ENCODE measurements at places on chromosomes 12 and 14.
A peak's percentile ranks its signal among the peaks of the same experiment; 100 is the strongest.

DNA sequence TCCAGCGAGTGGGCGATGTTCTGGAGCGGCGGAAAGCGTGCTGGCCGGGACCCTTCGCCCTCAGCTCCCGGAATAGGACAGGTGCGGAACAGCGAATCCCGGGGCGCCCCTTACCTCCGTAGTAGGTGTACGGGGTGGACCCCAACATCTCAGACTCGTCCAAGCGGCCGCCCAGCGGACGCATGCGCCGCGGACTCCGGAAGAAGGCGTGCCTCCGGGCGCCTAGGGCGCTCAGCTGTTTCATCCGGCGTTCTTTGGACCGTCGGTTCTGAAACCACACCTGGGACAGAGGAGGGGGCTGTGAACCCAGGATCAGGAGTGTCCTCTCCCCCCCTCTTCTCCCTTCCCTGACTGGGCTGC is 4.5 kb downstream of the LHX5 start:
- DNase-seq, result no peak

- peak; percentile 82 for DNase-seq
Measured at GRCh38 chr14:35365130-35366055, 39.2 kb downstream of the NFKBIA start.

GRCh38 chr12:105945880-105946279 is 192.9 kb downstream of the NUAK1 start:
- DNase-seq, result no peak

- DNase-seq, result no peak
Measured at GRCh38 chr12:52035190-52035589, 16.1 kb upstream of the NR4A1 start.

DNA sequence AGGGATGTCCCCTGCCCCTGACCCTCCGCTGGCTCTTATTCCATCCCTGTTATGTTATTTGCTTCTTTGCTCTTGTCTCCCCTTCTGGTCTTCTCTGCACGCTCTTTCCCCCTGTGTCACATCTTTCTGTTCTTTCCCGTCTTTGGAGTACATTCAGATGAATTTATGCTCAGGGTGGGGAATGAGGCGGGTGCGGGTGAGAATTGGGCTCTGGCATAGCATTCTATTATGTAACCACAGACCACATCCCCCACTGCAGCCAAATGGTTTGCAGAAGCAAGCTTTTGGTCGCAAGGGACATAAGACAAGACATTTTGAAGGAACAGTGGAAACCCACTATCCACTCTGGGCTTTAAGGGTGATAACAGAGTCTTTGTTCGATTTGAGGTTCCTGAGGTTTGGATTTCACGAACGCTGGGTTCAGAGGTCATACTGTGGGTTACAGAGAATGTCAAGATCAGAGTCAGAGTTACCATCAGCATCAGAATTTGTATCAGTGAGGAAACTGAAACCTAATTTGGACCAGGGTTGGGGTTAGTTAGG is 3.8 kb downstream of the ENDOU start:
- no peak for DNase-seq

DNA sequence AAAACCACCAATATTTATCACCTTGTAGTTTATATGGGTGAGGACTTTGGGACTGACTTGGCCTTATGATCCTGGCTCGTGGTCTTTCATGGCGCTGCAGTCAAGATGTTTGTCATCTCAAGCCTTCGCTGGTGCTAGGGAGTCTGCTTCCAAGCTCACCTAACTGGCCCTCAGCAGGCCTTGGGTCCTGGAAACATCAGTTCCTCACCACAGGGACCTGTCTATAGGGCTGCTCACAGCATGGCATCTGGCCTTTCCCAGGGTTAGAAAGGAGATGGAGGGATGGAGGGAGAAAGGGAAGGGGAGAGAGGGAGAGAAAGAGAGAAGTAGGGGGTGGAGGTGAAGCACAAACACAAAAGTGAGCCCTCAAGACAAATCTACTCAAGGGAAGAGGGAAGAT is 31.7 kb downstream of the VCPKMT start:
- DNase-seq, result no peak

- no peak for DNase-seq
Measured at GRCh38 chr14:32497248-32497647, 168.2 kb downstream of the AKAP6 start.

GRCh38 chr14:39762576-39763401 is 330.6 kb upstream of the FBXO33 start:
- no peak for DNase-seq

GRCh38 chr14:23537351-23538049 is 14.1 kb downstream of the ZFHX2 start:
- no peak for DNase-seq

DNA sequence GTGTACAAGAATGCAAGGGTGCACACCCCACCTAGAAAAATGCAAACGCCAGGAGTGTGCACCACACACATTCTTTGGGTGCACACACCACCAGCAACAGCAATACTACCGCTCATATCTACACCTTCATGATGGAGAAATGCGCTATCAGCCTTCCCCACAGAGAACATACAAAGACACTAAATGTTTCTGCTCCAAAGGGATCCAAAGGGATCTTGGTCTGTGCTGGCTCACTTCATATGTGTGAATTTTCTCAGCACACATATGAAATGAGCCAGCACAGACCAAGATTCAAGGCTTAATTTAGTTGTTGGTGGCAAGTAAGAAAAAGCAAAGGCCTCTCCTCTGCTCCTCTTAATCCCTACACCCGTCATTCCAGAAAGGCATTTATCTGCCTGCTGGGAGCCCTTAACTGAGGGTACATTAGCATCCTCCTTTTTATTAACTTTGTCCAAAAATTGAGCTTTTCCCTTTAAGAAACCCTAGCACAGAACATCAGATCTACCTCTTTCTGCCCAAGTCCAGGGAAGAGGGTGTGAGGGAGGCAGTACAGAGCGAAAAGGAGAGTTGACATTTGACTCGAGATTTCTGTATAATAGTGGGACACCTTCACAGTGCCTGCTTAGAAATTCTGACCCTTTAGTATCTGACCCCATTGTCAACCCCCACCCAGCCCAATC is 8.3 kb downstream of the BMP4 start:
- DNase-seq, result no peak

DNA sequence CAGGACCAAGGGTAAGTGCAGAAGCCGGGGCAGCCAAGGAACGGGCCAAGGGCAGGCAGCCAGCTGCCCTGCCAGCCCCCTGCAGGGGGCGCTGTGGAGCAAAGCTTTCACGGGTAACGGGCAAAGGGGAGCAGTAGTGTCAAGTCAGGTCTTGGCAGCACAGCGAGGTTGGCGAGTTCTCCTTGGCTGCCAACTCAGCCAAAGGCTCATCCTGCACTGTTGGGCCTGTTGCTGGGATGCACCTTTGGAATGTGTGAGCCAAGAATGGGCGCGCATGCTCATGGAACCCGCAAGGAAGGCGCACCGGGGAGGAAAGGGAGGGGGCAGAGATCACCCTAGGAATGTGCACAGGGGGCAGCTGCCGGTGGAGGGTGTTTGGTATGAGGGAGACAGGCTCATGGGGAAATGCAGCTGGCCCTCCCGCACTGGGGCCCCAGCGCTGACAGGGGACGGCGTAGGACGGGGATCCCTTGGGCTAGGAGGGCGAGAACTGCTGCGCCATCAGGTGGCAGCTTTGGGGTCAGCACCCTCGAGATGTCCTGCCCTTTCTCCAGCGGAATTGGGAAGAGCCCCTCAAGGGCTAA is 138.0 kb downstream of the ASCL4 start:
- no peak for DNase-seq

- no peak for DNase-seq
Measured at GRCh38 chr12:127809275-127809674, 457.7 kb upstream of the TMEM132C start.

GRCh38 chr12:38417101-38417500 is 100.5 kb downstream of the ALG10B start:
- no peak for DNase-seq

- DNase-seq, result no peak
Measured at GRCh38 chr12:124830306-124830705, 33.4 kb downstream of the SCARB1 start.

DNA sequence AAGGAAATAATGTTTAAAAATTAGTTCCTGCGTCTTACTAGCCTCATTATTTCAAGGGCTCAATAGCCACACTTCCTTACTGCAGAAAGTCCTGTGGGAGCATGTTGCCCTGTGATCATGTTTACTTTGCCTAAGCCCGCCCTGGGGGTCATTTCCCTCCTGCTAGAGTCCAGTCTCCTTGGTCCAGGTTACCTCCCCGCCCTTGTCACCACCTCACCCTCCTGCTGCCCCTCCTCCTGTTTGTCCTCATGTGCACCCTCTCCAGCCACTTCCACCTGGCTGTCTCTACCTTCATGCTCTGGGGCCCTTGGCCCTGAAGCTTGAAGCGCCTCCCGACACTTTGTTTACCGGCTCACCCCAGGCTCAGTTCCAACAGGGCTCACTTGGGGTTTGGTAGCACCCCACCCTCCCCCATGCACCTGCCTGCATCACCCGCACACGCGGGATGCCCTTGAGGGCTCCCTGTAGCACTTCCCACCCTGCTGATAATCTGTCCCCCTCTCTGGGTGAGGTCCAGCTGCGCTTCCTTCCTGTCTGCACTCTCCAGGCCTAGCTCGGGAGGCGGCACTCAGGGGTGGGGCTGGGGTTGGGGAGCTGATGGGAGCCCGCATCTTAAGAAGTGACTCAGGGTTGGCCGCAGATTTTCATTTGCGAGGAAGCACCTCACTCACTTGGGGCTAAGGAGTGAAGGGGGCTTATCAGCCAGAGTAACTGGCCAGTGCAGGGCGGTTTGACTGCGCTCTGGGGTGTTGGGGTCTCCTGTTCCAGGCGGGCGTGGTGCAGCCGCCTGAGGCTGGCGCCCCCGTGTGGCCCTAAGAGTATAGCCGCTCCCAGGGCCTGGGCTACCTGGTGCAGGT is 40.1 kb downstream of the SMIM41 start:
- DNase-seq, result no peak
